G401 (cell line): ENCODE measurements at places on chromosomes 2 and 18. TPM values are rescaled to one million over a fixed set of nuclear protein-coding genes. Genes with fewer than 3 reads are reported as not detected.

DNA sequence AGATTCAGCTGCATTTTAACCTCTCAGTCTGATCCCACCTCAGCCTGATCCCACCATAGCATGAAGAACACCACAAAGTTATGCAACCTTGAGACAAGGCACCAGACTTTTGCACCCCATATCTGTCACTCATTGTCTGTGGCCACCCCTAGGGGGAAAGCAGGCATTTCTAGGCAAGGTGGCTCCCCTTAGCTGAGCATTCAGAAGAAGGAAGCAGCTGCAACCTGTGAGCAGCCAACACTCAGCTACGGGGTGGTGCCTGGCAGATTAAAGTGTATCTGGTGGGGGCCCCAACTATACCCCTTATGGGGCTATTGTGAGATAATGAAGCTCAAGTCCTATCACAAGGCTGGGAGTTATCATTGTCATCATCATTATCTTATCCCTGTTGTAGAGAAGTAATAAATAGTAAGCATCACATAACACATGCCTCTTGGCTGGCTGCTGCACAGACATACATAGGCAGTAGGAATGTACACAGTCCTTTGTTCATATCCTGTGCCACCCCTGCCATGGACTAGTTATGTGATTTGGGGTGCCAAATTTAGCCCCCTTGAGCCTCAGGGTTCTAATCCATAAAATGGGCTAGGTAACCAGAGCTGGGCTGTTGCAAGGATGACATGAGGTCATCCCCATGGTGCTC is 20.6 kb upstream of the TMEM163 start:
- DNase-seq, result no peak

- no peak for DNase-seq
These were observed 779.5 kb upstream of the ID2 start for GRCh38 chr2:7902251-7902765.

DNA sequence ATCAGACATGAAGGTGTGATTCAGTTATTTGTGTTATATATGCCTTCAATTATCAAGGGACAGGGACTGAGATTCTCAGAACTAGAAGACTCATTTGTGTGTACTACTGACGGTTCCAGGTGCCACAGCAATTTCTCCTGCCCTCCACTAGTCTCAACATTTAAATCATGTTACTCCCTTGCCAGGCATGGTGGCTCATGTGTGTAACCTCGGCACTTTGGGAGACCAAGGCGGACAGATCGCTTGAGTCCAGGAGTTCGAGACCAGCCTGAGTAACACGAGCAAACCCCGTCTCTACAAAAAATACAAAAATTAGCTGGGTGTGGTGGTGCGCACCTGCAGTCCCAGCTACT is 1.1 kb downstream of the CNDP2 start:
- DNase-seq, result no peak

DNA sequence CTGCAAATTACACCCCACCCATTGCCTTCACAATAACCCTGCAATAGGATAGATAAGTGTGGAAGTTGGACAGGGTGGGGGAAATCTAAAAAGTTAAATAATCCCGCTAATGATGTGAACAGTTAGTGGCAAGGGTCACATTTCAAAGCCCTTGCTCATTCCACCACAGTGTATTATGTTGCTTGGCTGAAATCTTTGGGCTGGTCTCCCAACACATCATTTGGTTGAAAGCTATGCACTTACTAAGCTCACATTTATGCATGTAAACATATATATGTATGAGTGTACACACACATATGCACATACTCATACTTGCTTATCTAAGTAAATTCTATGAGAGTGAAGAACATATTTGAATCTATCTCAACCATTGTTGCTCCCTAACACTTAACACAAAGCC is 197.8 kb downstream of the RDH14 start:
- DNase-seq, result no peak

- no peak for DNase-seq
These were observed 126.5 kb downstream of the INO80D start for GRCh38 chr2:205959521-205959920.

DNA sequence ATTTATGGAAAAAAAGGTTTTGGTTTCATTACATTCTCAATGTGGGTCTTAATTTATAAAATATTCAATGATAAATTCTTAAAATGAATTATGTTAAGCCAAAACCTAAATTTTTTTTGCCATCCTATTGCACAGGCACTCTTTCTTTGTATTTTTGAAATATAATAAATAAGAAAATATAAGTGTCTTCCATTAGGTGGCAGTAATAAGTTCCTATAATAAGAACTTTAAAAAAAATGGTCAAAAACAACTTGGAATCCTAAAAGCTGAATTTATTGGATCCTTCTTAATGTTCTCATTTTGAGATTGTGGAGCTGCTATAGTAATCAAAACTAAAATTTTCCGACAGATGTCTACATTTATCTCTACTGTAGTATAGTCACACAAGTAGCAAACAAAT is 5.7 kb downstream of the CALCRL start:
- DNase-seq, result no peak

- DNase-seq, result no peak
These were observed 14.6 kb upstream of the DYNC2LI1 start for GRCh38 chr2:43759195-43759594.

GRCh38 chr2:64975232-64975821 is 13.9 kb upstream of the SLC1A4 start:
- peak; percentile 79 for DNase-seq

- no peak for DNase-seq
These were observed 445.7 kb downstream of the CDH2 start for GRCh38 chr18:27731211-27731610.

DNA sequence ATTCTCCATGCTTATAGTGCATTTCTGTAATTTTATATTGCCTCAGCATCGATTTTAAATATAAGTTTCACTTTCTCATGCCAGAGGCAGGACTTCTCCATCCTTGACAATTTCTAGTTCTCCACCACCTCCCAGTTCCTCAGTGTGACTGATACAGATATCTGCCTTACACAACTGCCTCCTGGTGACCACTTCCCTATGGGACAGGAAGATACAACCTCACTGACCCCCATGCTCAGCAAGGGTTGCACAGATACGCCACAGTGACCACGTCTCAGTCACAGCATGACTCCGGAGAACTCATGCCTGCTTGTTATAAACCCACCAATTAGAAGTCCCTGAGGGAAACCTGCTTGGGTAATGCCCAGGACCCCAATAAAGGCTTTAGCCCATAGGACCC is 284.0 kb upstream of the MC4R start:
- no peak for DNase-seq

DNA sequence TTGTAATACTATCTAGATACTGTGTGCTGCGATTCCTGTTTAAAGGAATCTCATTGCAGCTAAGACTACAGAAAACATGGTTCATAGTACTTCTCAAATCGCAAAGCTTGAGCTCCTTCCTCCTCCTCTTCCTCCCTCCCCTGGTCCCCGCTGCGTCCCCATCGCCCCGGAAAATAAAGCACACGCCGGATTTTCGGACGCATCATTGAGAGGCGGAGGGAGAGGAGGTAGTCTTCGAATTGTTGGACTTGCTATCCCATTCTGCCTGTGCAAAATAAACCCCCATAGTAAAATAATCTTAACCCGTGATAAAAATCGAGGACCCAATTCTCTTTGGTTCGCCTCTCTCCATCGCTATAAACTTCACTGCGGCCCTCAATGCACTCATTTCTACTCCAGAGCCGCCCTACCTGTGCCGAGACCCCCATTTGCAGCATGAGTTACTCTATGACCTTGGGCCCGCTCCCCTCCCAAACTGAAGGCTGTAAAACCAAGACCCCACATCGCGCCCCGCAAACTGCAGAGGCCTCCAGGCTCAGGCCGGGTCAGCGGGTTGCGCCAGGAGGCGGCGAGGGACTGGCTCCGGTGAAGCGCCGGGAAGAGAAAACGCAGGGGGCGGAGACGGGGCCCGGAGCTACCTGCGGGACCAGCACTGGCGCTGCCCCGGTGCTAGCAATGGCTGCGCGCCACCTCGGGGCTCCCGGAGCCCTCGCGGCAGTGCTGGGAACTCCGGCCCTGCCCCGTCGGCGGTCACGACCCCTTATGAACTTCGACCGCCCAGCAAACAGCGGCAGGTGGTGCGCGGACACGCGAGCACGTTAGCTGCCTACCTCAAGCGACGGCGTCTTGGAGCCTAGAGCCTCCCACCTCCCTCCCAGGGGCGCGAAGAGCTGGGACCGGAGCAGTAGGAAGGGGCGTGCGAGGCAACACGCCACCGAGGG is 649 bp downstream of the ESCO1 start:
- peak; percentile 52 for DNase-seq

DNA sequence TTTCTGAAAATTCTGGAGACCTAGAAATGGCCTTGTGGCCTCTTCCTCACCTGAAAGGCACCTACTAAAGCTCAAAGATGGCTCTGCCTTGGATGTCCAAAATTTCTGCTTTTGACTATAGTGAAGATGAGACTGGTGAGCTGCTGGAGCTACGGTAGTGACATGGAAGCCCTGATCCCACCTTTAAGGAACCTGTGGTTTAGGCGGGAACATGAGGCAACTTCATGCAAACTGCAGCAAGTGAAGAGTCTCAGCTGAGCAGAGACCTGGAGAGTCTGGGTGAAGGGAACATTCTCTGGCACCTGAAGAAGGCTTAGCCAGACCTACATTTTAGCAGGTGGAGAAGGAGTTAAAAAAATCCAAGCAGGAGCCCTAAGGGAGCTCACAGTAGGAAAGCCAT is 40.0 kb downstream of the GORASP2 start:
- no peak for DNase-seq

DNA sequence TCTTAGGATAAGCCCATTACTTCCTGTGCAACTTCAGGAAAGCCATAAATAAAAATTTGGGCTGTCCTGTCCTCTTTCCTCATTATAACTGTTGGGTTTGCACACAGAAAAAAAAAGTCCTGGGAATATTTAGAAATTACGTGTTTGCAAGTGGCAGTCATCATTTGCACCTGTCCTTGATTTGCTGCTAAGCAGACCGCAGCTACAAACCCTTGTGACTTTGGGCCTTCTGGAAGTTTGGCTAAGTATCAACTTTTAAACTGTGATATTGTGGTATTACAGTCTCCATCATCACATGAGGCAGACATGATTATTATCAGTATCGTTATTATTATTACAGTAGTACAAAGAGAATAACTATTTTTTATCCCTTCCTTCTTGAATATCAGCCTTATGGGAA is 260.7 kb upstream of the SESTD1 start:
- peak; percentile 42 for DNase-seq

DNA sequence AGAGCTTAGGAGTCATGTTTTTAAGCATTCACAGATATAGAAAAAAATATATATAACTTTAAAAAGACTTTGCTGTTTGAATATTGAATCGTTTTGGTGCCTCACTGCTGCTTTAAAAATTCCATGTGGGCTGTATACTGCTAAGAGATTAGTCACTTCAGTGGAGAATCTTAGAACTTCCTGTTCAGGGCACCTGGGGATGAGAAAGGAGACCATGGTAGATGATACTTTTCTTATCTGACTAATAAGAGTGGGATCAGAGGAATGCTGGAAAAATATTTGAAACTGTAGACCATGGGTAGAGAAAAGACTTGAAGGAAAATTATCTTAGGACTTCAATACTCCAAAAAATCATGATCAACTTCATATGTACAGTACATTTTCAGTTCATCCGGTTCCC is 442.2 kb upstream of the SETBP1 start:
- DNase-seq, result no peak

- no peak for DNase-seq
These were observed 160.9 kb downstream of the ZEB2 start for GRCh38 chr2:144358979-144359541.

DNA sequence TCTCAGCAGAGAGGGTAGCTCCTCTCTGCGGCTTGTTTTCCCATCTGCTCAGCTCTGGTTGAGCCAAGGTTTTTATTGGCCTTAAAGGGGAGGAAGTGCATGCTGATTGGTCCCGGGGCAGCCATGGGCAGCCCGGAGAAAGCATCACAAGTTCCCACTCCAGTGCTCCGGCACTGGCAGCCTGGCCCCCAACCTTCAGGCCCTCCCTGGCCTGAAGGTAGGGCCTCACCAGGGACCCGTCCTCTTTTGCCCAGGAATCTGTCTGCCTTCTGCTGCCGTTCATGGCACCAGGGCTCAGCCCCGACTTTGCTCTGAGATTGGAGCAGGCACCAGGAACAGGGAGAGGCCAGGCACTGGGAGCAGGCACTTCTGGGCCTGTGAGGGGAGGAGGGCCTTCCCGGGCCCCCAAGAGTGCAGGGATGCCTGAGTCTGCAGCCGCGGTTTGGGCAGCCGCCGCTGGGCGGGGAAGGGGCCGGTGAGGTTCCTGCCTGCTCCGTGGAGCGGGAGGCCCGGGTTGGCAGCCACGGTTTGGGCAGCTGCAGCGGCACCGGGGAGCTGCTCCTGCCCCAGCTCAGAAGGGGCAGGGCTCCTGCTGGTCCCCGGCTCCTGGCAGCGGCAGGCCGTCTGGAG is 17.5 kb upstream of the ILKAP start:
- DNase-seq, result peak; percentile 97

DNA sequence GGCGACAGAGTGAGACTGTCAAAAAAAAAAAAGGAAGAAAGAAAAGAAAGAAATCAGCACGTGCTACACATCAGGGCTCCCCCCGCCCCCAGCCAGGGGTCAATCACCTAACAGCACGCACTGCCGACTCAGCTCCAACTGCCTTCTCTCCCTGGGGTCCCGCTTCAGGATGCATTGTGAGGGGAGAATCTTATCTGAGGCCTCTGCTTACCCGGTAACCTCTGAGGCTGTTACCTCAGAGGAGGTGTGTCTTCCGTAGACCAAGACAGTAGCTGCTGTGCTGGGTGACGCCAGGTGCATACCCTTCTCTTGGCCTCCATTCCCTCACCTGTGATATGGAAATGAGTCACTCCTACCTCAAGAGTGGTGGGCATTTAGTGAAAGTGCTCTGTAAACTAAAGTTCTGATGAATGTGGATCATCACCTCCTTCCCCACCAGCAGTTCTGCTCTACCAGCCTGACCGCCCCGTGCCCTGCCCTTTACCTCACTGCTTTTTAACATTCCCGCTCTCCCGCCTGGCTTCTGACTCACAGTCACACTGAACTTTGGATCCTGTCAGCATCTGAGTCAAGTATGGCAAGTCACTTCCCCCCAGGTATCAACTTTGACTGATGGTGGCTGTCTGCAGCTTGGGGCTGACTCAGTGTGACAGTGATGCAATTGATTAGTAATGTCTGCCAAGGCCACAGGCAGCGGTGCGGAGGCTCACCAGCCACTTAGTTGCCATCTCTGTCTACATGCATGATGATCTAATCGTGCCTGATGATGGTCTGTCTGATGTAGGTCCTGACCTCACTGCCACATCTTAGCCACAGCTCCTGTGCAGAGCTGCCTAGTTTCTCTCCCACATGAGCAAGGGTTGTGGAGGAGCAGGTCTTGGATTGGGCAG is 20.1 kb downstream of the ARID5A start:
- no peak for DNase-seq

GRCh38 chr2:26672112-26672817 is 20.3 kb upstream of the KCNK3 start:
- DNase-seq, result no peak

GRCh38 chr2:133579274-133579673 is 11.0 kb upstream of the NCKAP5 start:
- DNase-seq, result no peak

GRCh38 chr2:62406573-62407043 is 99.4 kb downstream of the TMEM17 start:
- no peak for DNase-seq

CGREF1 gene
- total RNA-seq, result 1.3 and 11.3 TPM in 2 replicates

YES1 gene
- total RNA-seq, result 71.8 and 81.9 TPM in 2 replicates

KANSL1L gene
- total RNA-seq, result 3.0 and 9.2 TPM in 2 replicates

IL1F10 gene
- total RNA-seq, result not detected in 2 replicates

CRYGC gene
- 7.2 and 9.0 TPM in 2 replicates for total RNA-seq

MOGAT1 gene
- not detected in 2 replicates for total RNA-seq

CTLA4 gene
- not detected in 2 replicates for total RNA-seq

PLEKHB2 gene
- 84.1 and 96.6 TPM in 2 replicates for total RNA-seq

ACKR3 gene
- not detected in 2 replicates for total RNA-seq

MATN3 gene
- total RNA-seq, result not detected in 2 replicates

MRPS5 gene
- total RNA-seq, result 76.7 and 85.7 TPM in 2 replicates

TOGARAM2 gene
- total RNA-seq, result 2.7 and 3.2 TPM in 2 replicates

CTNNA2 gene
- total RNA-seq, result 0.41 and 1.7 TPM in 2 replicates
